Activated T-cell treated with anti-CD3 and anti-CD28 coated beads, Interleukin-2, amount 50 U/mL, for 48 hours (primary cell): ENCODE measurements at places on chromosomes 1 and 21.

GRCh38 chr1:41861535-41862383 is 57.0 kb downstream of the HIVEP3 start:
- no peak for DNase-seq

DNA sequence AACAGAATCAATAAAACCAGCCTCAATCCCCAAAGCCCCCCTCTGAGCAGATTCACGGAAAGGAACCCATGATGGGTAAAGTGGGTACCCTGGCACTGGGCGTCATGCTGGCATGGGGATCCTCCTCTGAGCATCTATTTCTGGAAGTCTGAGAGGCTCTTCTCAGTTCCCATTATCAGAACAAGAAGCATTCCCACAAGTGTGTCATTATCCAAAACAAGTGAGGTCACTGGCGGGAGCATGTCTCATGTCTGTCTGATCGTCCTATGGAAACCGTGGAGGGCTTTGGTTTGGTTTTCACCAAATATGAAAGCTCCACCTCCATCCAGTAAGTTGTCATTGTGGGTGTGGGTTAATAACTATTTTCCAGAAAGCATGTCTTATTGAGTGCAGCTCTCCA is 70.7 kb downstream of the PGM1 start:
- DNase-seq: no peak

GRCh38 chr1:232438476-232438875 is 191.5 kb downstream of the SIPA1L2 start:
- no peak for DNase-seq

GRCh38 chr1:235366286-235366685 is 941 bp upstream of the TBCE start:
- peak; percentile 44 for DNase-seq

DNA sequence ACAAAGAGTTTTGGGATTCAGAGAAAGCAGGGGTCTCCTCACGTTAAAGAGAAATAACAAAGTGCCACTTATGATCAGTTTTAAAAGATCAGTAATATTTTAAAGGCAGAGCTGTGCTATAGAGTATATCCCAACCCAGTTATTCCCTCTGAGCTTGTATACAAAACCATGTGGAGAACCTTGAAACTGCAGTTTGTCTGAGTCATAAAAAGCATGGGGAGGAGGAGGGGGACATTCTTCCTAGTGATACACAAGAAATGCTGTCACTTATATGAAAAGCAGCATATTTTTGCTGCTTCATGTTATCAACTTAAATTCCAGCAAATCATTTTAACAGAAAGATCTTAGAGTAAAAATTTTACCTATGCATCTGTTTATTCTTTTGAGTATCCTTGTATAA is 244.5 kb downstream of the GPR52 start:
- no peak for DNase-seq

DNA sequence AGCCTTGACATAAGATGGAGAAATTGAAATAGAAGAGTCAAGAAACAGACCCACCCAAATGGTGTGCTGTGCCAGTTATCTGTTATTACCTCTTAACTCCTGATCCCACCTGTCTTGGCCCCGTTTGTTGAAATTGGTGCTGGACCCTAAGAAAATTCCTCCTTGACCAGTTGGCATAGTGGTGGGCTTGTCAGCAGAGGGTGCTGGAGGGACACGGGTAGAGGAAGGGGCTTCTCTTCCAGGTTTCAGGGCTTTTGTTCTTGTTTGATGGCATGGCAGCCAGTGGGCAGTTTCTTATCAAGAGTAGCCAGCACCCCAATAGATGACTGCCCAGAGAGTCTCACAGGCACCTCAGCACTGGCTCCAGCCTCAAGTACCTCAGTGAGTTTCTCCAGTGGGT is 51.6 kb downstream of the PCBP3 start:
- DNase-seq: no peak

GRCh38 chr1:203797216-203797615 is 1.8 kb downstream of the ZBED6 start:
- no peak for DNase-seq

GRCh38 chr1:227899141-227899819 is 48.5 kb downstream of the WNT9A start:
- no peak for DNase-seq
